Stimulated activated naive CD4-positive, alpha-beta T cell treated with Interleukin-2 at 50 U/mL for 16 hours (primary cell): ENCODE measurements at places on chromosomes 1 and 21.

DNA sequence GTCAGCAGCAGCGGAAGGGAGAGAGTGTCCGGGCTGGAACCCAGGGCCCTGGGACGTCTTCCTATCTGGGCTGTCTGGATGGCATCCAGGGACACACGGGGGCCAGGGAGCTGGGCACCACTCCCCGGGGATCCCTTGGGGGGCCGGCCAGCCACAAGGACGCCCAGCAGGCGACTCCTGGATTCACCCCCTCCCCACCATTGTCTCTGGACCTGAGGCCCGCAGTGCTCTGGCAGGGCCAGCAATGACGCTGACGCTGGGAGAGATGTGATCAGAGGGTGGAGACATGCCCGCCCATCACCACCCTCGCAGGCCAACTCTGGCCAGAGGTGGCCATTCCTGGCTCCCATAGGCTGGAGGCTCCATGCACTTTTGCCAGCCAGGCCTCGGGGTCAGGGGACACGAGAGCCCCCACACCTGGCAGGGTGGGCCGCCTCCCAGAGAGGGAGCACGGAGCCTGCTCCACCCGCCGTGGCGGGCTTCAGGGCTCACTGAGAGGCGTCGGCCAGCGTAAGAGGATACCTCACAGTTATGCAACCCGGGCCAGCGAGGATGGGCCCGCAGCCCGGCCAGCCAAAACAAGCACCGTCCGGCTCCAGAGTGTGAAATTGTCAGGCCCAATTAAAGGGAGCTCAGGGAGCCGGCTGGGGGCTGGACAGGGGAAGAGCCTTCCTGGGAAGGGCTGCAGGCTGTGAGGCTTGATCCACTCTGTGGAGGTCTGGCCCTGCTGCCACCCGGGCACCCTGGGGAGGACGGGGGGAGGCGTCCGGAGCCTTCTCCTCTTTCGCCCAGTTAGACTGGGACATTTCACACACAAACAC lies 10.3 kb downstream of the ACTRT2 start:
- DNase-seq, result no peak

DNA sequence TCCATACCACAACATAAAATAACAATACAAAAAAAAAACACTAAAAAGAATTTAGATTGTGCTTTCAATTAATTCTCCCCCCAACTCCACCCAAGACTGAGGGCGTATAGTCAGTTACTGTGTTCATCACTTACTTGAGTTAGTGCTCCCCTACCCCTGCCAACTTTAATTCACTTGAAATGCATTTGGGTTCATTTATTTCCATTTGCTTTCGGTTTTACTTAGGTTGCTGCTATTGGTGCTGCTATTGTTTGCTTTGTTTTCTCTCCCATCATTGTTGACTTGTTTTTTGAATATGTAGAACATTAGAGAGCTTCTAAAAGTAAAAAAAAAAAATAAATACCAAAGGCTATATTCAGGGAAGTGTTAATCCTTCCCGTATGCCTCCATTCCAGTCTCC lies 10.7 kb upstream of the CYYR1 start:
- no peak for DNase-seq

DNA sequence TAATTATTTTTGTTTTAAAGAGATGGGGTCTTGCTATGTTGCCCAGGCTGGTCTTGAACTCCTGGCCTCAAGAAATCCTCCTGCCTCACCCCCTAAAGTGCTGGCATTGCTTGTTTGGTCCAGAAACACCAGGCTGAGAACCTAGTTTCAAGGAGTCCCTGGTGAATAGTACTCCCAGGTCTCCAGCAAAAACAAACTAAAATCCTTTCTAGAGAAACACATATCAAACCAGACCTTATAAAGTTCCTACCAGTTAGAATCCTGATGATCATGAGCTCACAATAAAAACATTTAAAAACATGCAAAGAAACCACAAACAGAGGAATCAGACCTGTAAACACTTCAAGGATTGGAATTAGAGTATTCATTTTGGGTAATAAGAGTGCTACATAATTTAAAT lies 34.4 kb upstream of the PADI1 start:
- DNase-seq, result no peak

GRCh38 chr1:46133181-46133658 lies 791 bp upstream of the PIK3R3 start:
- no peak for DNase-seq

- DNase-seq, result no peak
Observed at GRCh38 chr1:67978890-67979516, 71.4 kb downstream of the DIRAS3 start.

DNA sequence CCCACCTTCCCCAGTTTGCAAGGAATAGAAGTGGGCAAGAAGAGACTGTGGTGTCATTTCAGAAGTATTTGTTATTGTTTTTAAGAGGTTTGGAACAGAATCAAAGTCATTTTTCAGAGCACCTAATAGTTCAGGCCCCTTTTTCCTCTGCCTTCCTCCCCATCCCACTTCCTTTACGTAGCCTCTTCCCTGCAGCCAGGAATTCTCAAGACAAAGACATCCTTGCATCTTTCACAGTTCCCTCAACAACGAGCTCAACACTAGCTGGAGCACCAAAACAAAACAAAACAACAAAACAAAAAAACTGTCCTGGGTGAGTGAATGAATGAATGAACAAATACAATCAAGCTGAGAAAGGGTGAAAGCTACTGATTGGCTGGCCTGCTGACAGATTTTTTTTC lies 7.0 kb downstream of the PALMD start:
- DNase-seq, result no peak

DNA sequence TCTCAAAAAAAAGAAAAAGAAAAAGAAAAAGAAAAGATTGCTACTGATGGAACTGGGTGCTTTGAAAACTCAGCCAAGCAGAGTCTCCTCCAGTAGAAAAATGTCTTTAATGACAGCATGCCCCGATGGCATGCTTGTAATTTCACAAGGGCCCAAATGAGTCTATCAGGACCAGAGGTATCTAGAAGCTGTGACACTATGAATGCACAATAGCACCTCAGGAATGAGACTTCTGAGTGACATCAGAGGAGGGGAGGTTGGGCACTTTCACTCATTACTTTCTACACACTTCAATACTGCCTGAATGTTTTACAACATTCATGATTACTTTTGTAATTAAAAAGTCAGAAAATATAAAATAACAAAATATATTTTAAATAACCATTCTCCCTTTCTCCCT lies 15.1 kb upstream of the CD58 start:
- no peak for DNase-seq

- no peak for DNase-seq
Observed at GRCh38 chr1:40226192-40226591, 21.5 kb upstream of the TMCO2 start.

GRCh38 chr1:110752941-110753725 lies 78.4 kb upstream of the KCNA3 start:
- DNase-seq, result no peak

GRCh38 chr1:205920159-205920558 lies 23.1 kb downstream of the SLC26A9 start:
- no peak for DNase-seq

DNA sequence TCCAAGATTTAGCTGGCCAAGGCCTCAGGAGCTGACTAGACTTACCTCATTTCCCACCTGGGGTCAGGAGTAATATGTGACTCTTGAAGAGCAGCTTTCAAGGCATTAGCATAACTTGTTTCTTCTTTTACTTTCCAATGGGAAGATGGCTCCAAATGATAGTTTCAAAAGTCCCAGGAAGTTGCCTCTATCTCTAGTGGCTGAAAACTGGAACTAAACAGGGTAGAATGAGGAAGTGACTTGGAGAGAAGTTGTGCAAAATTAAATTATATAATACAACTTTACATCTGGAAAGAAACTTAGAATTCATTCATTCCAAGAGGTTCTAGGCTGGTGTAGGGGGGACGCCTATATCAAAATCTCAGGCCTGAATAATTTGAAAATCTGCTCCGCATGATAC lies 250.1 kb upstream of the FMN2 start:
- DNase-seq, result no peak

- no peak for DNase-seq
Observed at GRCh38 chr21:34536820-34537219, 24.8 kb upstream of the KCNE1 start.
